ENCODE measurements at places on chromosomes 11 and 22.

DNA sequence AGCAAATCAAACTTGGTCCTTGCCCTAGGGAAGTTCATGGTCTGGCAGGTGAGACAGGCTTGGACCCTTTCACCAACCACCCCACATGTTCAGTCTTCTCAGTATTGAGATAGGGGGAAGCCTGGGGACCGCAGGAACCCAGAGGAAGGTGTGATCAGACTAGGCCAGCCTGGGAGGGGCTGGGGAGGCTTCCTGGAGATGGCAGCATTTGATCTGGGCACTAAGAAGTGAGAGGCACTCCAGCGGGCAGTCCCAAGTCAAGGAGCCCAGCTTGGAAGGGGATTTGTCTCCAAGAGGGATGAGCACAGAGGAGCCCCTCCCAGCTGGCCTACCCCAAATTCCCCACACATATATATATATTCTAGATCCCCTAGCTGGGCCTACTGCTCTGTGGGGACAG, 5.4 kb downstream of the LRRC32 start:
- DNase-seq = peak; percentile 2

DNA sequence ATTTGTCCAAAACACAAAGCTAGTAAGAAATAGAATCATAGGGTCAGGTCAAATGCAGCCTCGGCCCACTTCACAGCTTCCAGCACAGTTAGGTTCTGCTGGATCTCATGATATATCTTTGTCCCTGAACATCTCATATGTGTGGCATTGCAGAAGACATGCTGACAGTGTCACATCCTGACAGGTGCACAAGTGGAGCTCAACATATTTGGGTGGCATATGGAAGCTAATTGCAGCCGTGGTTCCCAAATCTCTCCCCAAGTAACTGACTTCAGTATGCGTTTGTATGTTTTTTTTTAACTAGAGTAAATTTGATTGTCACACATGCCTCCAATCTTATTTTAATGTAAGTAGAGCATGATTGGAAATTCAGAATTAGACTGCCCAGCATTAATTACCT, 33.4 kb downstream of the NAV2 start:
- no peak for DNase-seq

DNA sequence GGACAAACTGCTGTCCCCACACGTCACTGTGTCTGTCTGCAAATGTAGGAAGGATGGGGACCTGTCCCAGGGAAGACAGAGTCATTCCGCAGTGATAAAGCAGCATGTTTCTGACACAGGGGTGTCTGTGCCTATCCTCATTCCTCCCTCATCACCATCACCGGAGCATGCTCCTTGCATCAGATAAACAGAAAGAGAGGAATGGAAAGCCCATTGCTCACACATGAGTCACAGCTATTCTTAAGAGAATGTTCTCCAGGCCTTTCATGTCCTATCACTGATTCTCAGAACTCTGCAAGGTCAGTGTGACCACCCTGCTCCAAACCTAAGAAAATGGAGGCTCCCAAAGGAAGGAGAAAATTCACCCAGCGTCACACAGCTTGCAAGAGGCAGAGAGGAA, 38.9 kb downstream of the ZNF195 start:
- DNase-seq = no peak

DNA sequence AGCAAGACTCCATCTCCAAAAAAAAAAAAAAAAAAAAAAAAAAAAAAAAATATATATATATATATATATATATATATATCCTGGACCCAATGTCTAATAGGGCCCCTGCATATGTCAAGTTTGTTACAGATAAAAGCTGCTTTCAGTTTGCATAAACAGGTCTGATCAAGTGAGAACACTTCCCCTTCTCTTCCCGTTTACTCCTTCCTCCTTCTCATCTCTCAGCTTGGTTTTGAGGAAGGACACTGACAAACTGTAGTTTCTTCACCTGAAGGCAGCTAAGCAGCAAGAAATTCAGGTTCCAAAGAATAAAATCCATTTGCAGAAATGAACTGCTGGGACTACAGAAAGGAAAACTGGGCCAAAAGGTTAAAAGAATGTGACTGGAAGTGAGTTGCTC, 11.7 kb downstream of the THOC5 start:
- DNase-seq = no peak

- no peak for DNase-seq
These were observed 47.5 kb downstream of the CDKN1C start for GRCh38 chr11:2838091-2838490.

DNA sequence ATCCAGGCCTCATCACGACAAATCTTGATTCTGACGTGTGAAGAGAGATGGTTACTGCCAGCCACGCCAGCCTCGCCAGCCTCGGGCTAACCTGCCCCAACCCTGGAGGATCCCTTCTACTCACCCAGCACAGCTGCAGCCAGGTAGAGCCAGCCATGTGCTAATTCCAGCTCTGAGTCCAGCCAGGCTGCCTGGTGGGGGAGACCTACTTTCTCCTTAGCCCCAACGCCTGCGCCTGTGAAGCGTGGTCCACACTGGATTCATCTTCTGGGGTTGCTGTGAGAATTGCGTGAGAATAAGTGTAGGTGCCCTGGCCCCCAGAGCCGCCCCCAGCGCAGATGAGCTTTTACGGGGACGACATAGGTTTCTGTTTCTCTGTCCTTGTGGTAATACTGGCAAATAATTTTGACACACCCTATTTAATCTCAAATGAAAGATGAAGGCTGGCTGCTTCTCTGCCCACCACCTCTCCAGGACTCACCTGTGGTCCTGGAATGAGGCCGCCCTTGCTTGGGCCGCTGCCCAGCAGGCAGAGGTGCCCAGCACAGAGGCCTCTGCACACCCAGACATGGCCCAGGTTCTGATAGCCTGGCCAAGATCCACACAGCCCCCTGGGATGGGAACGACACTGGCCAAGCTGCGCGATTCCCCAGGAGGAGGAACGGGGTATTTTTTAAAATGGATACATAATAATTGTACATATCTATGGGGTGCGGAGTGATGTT, 528.4 kb downstream of the TBC1D22A start:
- DNase-seq = no peak

- no peak for DNase-seq
These were observed 73.0 kb upstream of the APOA1 start for GRCh38 chr11:116910378-116910777.

GRCh38 chr11:44889266-44889665, 61.4 kb downstream of the TP53I11 start:
- no peak for DNase-seq

GRCh38 chr22:19169002-19169946, 9.3 kb downstream of the SLC25A1 start:
- no peak for DNase-seq

- no peak for DNase-seq
These were observed 37.8 kb downstream of the TSPAN18 start for GRCh38 chr11:44764583-44764982.

GRCh38 chr11:123361110-123361509, 69.0 kb upstream of the GRAMD1B start:
- DNase-seq = no peak

- DNase-seq = no peak
These were observed 96.3 kb downstream of the FAM76B start for GRCh38 chr11:95693298-95693697.

DNA sequence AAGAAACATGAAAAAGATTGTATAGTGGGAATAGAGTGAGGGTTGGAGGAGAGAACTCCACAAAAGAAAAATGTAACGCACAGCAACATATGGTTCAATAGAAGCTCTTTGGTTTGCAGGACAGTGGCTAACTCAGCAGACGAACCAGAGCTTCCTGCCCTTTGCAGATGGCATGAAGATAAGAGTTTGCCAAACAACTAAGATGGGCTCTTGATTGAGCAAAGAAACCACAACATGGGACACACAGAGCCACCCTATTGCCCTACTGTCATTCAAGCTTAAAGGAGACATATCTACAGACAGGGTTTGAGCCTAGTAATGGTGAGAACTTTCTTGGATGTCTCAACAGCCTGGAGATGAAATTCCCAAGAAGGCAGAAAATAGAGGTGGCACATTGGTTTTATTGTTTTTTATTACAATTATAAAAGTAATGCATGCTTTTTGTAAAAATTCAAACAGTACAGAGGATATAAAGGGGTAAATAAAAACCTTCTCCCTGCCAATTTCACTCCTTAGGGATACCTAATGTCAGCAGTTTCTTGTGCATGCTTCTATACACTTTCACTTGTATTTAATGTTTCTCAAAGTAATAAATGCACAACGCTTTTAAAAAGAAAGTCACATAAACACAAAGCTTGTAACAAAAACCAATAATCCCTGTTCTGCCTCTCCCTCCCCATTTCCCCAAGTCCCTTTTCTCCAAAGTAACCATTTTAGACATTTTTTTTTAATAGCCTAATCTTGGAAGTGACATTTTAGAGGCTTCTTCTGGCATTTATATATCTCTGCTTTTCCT, 63.7 kb downstream of the COPB1 start:
- DNase-seq = no peak

GRCh38 chr11:111631666-111632039, 29.4 kb downstream of the SIK2 start:
- peak; percentile 56 for DNase-seq

GRCh38 chr11:72373163-72373562, 61.2 kb downstream of the CLPB start:
- DNase-seq = no peak
